ENCODE measurements at places on chromosomes 4 and X.

DNA sequence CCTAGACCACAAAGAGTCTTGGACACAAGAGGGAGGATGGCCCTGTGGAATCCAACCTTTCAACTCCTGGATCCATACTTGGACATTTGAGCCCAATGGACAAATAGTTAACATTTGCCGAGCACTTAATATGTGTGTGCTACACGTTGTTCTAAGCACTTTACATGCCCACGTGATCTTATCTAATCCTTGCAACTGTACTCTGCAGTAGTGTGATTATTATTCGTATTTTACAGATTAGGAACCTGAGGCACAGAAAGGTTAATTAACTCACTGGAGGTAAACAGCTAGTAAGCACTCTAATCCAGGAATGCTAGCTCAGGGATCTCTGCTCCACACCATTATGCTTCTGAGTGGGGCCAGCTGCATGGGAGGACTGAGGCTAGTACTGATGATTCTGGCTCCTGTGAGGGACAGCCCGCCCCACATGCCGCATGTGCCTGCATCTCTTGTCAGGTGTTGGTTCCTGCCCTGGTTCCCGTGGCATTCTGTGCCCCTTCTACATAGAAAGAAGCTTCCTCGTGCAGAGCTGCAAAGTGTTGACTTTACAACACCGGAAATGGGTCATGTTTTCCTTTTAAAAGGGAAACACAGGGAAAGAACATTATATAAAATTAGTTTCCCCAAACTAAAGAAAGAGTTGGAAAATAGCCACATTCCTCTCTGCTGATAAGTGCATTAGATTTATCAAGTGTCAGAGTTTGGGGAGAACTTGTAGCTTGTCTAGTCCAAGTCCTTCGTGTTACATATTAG, 34.8 kb downstream of the PLAC1 start:
- DNase-seq: no peak

GRCh38 chr4:6281436-6282313, 12.0 kb downstream of the WFS1 start:
- no peak for DNase-seq

GRCh38 chr4:121734571-121734970, 30.4 kb downstream of the SMIM43 start:
- DNase-seq: no peak

DNA sequence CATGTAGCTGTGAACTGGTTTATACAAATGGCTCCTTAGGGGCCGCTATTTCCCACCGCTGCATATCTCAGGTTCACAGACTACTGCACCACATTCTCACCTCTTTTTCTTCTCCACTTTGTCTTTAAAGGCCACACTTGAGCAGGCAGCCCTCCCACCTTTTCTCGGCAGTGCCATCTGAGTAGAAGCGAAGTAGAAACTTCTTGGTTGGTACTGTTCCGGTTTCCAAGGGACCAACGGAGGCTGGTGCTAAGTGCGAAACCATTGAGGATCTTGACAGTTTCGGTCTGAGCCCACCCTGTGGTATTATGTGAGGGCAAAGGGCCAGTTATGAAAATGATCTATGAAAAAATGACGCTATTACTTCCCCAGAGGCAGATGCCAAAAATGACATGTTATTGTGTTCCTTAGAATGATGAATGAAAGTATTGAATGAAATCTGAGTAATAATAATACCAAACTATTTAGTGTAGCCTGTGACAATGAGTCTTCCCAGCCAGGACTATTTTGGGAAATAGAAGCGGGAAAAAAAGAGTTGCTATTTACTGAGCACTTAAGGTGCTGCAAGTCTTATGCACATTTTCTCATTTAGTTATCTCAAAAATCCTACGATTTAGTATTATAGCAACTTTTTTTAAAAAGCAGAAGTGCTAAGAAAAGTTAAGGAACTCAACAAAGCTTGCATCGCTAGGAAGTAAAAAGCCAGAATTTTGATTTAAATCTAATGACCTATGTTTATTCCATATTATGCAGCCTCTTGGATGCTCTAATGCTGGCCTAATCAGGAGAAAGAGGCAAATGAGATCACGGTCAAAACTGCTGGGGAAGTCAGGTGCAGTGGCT, 29.6 kb upstream of the CHRNA9 start:
- DNase-seq: no peak

GRCh38 chrX:30468471-30468870, 109.1 kb downstream of the TASL start:
- no peak for DNase-seq

DNA sequence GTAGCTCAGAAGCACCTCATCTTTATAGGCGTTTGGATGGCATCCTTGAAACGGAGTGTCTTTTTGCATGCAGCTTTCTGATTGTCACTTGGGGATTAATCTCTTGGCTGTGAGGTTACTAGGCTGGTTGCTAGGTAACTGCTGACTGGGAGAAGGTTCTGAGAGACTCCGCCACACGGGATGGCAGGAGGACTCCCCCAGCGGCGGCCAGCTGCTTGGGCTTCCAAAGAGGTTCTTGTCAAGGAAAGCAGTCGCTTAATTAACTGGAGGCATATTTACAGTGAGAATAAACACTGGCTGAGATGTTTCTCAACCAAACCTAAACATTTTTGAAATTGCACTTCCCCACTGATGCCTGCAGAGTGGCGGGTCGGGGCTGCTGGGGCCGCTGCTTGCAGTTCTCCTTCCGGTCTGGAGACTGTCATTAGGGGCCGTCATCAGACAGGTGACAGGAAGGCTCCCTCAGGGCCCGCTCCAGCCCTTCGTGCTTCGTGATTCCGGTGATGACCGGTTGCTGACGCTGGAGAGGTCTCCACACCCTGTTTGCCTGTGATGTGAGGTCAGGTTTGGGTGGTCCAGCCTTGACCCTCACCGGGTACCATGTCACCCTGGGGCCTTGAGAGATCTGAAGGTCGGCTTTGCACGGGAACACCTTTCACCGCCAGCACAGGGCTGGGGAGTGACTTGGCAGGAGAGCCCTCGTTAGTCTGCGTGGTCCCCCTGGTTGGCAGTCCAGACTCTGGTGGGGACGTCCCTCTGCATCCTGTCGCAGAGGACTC, 9.1 kb downstream of the NSG1 start:
- peak; percentile 61 for DNase-seq

DNA sequence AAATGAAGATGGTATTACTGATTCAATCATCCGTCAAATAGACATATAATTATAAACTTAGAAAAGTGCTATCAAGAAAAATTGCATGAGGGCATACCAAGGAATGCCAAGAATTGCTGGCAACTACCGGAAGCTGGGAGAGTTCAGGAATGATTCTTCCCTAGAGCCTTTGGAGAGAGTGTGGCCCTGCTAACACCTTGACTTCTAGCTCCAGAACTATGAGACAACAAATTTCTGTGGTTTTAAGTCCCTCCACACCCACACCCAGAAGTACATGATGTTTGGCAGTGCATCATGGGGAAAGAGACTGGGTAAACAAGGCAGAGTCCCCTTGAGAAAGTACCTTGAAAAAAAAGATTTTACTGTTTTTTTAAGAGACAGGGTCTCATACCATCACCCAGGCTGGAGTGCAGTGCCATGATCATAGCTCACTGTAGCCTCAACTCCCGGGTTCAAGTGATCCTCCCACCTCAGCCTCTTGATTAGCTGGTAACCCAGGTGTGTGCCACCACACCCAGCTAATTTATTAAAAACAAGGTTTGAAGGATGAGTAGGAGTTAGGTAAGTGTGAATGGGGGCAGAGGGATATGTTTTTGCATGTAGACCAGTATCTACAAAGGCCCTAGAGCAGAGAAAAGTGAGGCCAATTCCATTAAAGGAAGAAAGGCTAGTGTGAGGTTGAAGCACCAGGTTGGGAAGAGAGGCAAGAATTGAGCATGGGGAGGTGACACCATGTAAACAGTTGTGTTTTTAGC, 53.1 kb downstream of the GSX2 start:
- no peak for DNase-seq

DNA sequence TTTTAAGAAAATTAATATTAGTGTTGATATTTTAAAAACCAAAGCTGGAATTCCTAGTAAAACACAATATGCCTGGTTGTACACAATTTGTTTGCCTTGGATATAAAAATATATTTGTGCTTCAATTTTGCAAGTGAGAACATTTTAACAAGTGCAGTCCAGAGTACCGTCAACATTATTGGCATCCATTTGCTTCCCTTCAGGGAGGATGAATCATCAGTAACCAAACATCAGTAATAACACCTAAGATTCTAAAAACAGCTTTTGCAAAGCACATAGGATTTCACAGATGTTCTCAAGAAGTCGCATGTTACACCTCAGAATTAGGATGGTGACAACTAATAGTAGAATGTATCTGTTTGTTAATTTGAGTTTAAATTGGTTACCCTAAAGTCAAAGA, 262.6 kb upstream of the BMP3 start:
- no peak for DNase-seq

DNA sequence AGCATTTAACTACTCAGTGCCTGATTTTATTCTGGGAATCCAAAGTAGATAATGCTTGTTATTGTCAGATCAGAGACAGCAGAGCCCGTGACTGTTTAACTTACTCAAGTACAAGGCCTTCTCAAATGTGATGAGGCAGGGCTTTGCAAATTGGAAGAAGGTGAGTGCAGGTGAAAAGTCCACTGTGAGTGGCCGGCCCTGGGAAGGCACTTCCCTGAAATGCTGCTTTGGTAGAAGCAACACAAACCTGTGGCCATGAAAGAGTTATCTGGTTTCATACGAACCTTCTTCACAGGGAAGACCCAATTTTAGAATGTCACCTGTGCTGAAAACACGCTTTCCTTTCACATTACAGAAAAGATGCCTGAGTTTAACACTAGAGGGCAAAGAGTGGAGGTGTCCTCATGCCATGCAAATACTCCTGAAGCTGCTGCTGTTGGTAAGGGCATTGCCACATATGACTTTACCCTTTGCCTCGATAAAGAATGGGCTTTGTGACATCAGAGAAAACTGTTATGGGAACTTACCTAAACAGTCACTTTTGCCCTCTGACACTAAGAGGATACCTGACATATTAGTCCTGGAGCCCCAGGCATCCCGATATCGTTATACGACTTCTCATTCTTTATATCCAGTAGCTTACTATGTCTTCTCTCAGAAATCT, 8.0 kb downstream of the PPARGC1A start:
- DNase-seq: no peak

DNA sequence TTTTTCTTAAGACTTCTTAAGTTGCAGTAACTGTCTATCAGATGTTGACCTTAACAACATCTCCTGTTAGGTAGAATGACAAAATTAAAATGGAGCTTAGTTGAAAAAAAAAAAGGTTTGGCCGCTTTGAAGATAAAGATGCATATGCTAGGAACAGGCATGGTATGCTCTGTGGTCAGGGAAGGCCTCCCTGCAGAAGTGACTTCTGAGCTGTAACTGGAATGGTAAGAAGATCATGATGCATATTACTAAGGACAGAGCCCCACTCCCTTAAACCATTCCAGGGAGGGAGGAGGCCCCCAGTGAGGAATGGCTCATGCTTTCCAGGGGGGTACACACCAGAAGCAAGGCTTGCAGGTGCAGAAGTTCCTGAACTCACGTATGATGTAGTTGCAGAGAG, 43.7 kb downstream of the PDLIM5 start:
- DNase-seq: no peak

Data from iPS-NIHi11 (cell line).